ENCODE measurements at places on chromosomes 6 and 20. TPM values are rescaled to one million over a fixed set of nuclear protein-coding genes. Genes with fewer than 3 reads are reported as not detected.

DNA sequence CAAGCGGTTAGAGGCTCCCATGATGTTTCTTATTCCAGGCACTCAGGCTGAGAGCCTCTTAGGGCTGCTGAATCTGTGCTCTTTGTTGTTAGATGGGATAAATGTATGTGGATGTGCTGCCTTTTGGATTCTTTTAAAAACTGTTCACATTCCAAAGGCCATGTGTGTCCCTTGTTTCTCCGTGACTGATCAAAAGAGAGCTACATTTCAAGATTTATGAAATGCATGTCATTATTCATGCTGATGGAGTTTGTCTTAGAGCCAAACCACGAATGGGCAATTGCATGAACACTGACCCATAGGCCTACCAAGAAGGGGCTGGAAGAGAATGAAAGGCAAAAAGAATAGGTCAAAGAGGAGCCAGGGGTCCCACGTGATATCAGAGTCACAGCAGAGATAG, 104.9 kb upstream of the TSHZ2 start:
- H3K27ac ChIP-seq, result no peak overlapping the region
- H3K4me1 ChIP-seq, result no peaks in the 10 kb centered on the region
- no peaks in the 10 kb centered on the region for H3K27me3 ChIP-seq
- H3K36me3 ChIP-seq, result no peaks in the 10 kb centered on the region

DNA sequence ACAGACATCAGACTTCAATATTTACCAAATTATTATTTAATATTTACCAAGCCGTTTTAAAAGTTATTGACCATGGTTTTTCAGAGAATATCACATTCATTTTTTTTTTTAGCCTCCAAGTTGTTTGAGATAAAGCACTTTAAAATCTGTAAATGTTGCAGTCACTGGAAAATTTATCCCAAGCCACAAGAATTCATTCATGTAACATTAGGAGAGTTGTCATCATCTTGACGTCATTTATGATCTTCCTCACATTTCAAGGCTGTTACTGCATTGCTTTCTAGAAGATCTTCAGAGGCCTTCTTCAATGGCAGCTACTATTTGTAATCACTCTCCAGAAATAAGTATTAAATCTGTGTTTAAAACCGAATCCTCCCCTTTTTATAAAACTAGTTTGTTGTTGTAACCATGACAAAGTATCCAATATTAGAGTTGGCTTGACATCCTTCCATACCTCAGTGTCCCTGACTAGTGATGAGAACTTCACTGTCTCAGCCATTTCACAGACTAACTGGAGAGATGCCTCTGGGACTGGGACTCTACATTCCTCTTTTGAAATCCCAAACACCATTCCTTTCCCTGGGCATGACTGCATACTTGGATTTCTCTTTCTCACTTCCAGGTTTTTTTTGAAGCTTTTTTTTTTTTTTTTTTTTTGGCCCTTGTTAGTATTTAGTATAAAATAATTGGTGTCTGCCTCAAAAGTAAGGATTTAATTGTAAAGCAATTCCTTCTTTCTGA, 100.1 kb downstream of the ZFAND3 start:
- no peak for DNase-seq
- H3K36me3 ChIP-seq, result no peaks in the 10 kb centered on the region
- H3K27ac ChIP-seq, result no peak overlapping the region
- no peak overlapping the region for H3K4me3 ChIP-seq

Gene ADAT2
- total RNA-seq, result 9.1 TPM

DNA sequence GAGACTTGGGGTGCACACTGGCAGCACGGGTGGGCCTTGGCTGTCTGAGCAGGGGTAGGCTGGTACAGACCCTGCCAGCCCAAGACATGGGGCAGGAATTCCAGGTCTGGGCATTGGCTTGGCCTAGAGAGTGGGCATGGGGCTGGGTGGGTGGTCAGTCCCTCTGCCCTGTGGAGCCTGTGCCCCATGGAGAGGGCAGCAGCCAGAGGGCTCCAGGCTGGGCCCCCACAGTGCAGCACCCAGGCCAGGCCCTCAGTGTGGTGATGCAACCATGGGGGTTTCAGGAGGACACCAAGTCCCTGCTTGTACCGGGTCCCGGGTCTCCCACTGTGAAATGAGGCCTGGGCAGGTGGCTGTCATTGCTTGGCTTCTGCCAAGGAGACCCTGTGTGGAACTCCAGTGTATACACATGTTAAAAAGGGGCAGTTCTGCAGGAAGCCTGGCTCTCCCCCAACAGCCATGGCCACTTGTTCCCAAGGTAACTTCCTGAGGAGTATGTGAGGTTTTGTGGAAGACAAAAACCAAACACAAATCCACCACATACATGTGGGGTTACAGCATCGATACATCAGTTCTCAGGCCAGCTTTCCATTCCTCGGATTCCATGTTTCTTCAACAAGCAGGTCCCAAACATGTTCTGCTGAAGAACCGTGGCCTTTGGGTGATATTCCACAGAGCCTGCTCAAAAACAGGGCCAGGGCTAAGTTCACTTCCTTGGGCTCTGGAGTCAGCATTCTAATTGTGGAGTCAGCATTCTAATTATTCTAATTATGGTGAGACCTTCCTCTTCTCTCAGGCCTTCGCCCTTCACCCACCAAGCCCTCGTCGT, 77.3 kb downstream of the DACT2 start:
- DNase-seq, result no peak
- no peaks in the 10 kb centered on the region for H3K36me3 ChIP-seq
- H3K4me1 ChIP-seq, result no peaks in the 10 kb centered on the region
- no peak overlapping the region for H3K4me3 ChIP-seq
- H3K27me3 ChIP-seq, result no peaks in the 10 kb centered on the region
- no peak overlapping the region for H3K27ac ChIP-seq

DNA sequence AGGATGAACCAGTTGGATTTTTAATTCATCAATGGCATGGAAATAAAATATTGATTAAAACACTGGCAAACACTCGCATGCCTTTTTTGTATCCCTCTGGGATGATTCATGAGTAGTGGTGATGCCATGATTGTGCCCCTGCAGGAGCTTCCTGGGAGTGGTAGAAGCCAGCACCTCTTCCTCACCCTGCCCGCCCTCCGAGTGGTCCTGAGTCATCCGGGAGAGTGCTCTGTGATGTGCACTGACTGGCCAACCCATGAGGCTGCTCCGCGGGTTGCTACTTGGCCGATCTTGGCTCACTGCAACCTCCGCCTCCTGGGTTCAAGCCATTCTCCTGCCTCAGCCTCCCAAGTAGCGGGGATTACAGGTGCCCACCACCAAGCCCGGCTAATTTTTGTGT, 27.4 kb downstream of the GJA10 start:
- H3K36me3 ChIP-seq, result no peaks in the 10 kb centered on the region
- H3K4me3 ChIP-seq, result no peak overlapping the region
- DNase-seq, result no peak
- no peak overlapping the region for H3K27ac ChIP-seq
- no peaks in the 10 kb centered on the region for H3K4me1 ChIP-seq

DNA sequence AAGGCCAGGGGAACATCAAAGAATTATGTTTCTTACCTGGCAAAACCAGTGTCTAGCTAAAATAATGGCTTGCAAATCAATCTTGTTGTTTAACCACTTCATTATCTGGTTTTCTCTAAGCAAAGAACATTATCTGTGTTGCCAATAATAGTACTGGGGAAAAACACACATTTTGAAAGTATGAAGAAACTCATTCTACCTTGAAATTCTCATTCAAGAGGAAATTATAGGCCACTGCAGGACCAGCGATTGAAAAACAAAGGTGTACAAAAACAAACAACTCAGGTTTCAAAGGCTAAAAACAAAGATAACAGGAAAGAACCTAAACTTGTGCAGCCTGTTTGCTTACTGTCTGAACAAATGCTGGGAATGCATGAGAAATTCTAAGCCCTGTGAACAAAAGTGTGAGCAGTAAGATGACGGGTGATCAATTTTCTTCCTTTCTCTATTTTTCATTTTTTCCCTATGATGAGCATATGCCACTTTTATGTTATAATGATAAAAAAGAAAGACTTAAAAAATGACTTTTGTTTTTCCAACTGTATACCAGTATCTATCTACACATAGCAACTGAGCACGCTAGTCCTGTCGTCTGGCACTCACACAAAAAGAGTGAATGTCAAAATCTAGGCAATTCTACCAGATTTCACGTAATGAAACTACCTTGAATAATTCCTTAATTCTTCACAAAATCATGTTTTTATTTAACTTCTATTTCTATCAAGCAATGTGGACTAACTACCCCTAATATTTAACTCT, 117.9 kb downstream of the SGK1 start:
- H3K27me3 ChIP-seq, result no peaks in the 10 kb centered on the region
- no peak for DNase-seq
- no peaks in the 10 kb centered on the region for H3K36me3 ChIP-seq
- H3K27ac ChIP-seq, result no peak overlapping the region

GRCh38 chr20:45968081-45968671, 3.8 kb downstream of the ZNF335 start:
- no peaks in the 10 kb centered on the region for H3K27me3 ChIP-seq
- H3K36me3 ChIP-seq, result no peaks in the 10 kb centered on the region
- no peak overlapping the region for H3K27ac ChIP-seq
- no peaks in the 10 kb centered on the region for H3K4me1 ChIP-seq

Gene SCRT2
- not detected for total RNA-seq

Gene COL12A1
- 214 TPM for total RNA-seq

Gene PTCHD4
- 2.4 TPM for total RNA-seq

Gene NFATC2
- 13.0 TPM for total RNA-seq

DNA sequence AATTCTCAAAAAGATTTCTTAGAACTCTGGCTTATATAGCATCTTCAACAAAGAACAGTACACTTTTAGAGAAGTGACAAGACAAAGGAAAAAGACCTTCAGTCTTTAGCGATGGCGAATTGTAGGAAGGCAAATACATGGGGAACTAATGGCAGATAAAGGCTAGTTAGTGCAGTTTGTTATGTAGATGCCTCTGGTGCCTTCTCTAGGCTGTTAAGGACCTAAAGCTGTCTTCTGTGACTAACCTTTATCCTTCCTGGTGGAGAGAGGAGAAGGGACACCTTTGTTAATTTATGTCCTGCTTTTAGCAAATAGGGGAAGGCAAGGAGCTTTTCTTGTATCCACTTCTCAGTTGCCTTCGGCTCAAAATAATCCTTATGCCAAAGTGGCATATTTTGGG, 7.2 kb downstream of the ANKRD6 start:
- H3K4me1 ChIP-seq, result peaks cover 5% of the 10 kb centered on the region
- H3K36me3 ChIP-seq, result no peaks in the 10 kb centered on the region
- no peak overlapping the region for H3K27ac ChIP-seq
- no peak for DNase-seq
- no peak overlapping the region for H3K4me3 ChIP-seq

GRCh38 chr6:24547243-24547642, 52.5 kb downstream of the ALDH5A1 start:
- no peaks in the 10 kb centered on the region for H3K27me3 ChIP-seq
- H3K36me3 ChIP-seq, result peaks cover 1% of the 10 kb centered on the region
- no peak for DNase-seq
- no peaks in the 10 kb centered on the region for H3K4me1 ChIP-seq

- no peak for DNase-seq
- no peak overlapping the region for H3K27ac ChIP-seq
- no peaks in the 10 kb centered on the region for H3K27me3 ChIP-seq
Measured at GRCh38 chr6:20861481-20861880, 327.2 kb downstream of the CDKAL1 start.

Gene HNF4A
- total RNA-seq, result not detected

DNA sequence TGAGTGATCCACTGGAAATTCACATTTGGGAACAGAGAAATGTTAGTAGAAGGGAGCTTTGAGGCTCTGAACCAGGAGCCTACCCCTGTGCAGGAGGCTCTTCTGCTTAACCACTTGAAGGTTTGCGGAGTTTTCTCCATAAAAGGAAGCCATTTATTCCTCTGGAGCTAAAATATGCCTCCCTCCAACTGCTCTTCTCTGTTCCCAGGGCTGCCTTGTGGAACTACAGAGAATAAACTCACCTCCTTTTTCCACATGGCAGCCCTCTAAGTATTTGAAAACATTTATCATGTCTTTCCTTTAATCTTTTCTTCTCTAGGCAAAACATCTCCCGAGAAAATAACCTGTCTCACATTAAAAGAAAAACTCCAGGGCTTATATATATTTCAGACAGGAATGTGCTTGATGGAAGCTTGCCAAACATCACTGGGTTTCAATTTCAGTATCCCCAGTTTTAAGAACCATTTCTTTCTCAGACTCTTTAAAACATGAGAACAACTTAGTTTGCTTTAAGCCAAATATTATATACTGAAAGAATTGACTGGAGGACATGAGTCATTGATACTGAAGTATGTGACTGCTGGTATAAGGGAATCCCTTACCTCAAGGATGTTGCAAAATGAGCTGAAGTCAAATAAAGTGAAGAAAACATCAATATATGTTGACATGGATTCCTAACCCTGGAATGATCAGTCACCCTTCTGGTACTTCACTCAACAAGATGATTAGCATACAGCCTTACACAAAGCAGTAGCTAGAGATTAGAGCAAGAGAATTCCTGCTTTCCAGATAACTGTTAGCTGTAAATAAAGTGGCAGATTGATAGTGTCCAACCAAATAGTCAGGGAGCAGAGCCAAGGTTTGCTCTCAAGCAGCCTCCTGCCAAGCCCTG, 74.0 kb downstream of the ZBTB2 start:
- DNase-seq, result no peak
- H3K4me3 ChIP-seq, result no peak overlapping the region
- no peaks in the 10 kb centered on the region for H3K4me1 ChIP-seq
- no peaks in the 10 kb centered on the region for H3K27me3 ChIP-seq
- H3K27ac ChIP-seq, result no peak overlapping the region

GRCh38 chr20:63163171-63163570, 52.8 kb downstream of the YTHDF1 start:
- no peaks in the 10 kb centered on the region for H3K36me3 ChIP-seq
- peak; percentile 26 for DNase-seq
- no peak overlapping the region for H3K4me3 ChIP-seq
- H3K27ac ChIP-seq, result no peak overlapping the region
- H3K4me1 ChIP-seq, result no peaks in the 10 kb centered on the region
- H3K27me3 ChIP-seq, result no peaks in the 10 kb centered on the region

- DNase-seq, result peak; percentile 35
- no peak overlapping the region for H3K4me3 ChIP-seq
- H3K4me1 ChIP-seq, result no peaks in the 10 kb centered on the region
- no peak overlapping the region for H3K27ac ChIP-seq
- no peaks in the 10 kb centered on the region for H3K36me3 ChIP-seq
Measured at GRCh38 chr20:57467742-57468141, 57.2 kb downstream of the CTCFL start.

DNA sequence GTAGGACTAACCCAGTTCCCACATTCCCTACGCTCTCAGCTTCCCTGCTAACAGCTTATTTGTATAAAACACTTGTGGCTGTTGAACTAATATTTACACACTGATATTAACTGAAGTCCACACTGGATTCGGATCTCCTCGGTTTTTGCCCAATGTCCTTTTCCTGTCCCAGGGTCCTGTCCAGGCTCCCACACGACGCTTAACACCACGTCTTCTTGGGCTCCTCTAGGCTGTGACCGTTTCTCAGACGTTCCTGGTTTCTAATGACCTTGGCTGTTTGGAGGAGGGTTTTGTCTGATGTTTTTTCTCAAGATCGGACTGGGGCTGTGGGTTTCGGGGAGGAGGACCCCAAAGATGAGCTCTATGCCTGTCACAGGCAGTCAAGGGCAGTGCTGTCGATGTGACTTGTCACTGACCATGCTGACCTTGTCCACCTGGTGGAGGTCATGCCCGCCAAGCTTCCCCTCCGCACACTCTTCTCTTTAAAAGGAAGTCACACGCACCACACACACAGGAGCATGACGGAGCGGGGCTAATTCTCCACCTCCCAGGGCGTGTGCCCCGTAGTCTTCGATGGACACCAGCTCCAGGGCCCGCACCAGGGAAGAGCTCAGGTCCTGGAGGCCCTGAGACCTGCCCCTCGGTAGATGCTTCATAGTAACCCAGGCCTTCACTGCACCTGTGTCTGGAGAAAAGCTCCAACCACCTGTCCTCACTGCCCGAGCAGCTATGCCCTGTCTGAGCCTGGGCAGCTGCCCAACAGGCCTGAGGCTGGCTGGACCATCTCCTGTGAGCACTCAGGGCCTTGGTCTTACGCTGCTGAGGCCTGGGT, 72.0 kb downstream of the TTLL2 start:
- no peaks in the 10 kb centered on the region for H3K36me3 ChIP-seq
- no peak for DNase-seq
- H3K27me3 ChIP-seq, result no peaks in the 10 kb centered on the region
- H3K4me3 ChIP-seq, result no peak overlapping the region

Gene SERAC1
- 13.1 TPM for total RNA-seq

All from aorta (tissue), 5 donors.